CD8-positive, alpha-beta T cell (primary cell): ENCODE measurements at places on chromosomes 12 and 14.

- no peak for DNase-seq
Observed at GRCh38 chr12:79409562-79409961, 281.2 kb downstream of the PAWR start.

DNA sequence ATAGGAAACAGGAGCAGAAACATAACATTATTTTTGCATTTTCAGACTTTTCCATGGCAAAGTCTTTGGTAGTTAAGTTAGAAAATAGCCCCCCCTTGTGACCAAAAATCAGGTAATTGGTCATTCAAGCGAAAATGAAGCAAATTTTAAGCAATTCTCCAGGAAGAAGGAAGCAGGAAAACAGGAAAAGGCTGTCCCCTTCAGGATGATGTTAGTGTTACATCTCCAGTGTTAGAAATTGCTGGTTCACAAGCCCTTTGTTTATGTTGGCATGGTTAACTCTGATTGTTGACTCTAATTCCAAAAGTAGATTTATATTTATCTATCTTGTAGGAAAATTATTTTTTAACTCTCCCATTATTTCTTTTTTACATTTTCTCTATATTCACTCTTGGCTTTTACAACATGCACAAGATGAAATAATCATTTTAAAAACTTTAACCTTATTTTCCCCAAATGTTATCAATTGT lies 18.8 kb upstream of the GAS2L3 start:
- no peak for DNase-seq

- DNase-seq: no peak
Observed at GRCh38 chr14:85856430-85856829, 326.5 kb downstream of the FLRT2 start.

- DNase-seq: no peak
Observed at GRCh38 chr12:51335931-51336330, 10.5 kb downstream of the CELA1 start.

DNA sequence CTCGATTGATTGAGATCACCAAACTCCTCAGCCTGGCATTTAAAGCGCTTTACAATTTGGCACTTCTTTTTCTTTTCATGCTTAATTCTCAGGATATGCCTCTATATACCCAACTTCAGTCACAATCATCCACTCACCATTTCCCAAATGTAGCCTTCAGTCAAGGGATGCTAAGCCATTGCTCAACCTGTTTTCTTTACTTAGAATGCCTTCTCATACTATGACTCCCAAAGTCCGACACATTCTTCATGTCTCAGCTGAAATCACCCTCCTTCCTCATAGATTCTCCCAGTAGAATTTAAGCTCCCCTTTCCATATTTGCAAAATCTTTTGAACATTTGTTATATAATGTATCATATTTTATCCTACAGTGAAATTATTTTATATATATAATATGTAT lies 467.0 kb downstream of the LRIG3 start:
- no peak for DNase-seq

DNA sequence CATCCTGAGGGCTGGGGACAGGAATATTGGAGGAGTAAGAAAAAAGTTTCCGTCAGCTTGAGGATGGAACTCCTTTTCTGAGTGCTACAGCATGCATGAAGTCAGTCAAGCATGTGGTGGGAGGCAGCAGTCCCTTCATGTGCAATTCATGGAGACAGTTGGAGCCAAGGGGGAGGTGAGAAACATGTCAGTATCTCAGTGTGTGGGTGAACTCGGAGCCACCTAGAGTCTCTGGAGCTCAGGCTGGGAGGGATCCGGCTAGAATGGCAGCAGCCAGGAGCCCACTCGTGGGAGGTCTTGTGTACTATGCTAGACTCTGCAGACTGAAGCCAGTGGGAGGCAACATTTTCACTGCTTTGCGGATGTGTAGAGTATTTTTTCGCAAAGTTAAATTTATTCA lies 60.3 kb downstream of the AVPR1A start:
- no peak for DNase-seq

GRCh38 chr12:94171595-94171930 lies 23.2 kb downstream of the PLXNC1 start:
- DNase-seq: no peak
